ENCODE measurements at places on chromosomes 6 and 20.

DNA sequence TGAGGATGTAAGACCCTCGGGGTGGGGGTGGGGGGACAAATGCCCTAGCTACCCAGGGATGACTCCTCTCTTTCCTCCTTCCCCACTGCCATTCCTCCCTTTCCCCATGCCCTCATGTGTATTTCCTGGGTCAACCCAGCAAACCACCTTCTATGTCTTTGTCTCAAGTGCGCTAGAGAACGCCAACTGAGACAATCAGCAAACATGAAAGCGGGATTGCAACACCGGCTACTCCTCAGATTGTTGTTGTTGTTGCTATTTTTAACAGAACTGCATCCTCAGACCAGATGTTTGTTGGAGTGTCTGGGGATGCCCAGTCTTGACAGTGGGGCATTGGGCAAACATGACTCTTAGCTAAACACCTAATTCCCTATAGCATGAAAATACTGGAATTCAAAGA, 39.3 kb upstream of the HIVEP1 start:
- no peak for DNase-seq

- no peak for DNase-seq
These were observed 21.3 kb downstream of the MLIP start for GRCh38 chr6:54132587-54132986.

DNA sequence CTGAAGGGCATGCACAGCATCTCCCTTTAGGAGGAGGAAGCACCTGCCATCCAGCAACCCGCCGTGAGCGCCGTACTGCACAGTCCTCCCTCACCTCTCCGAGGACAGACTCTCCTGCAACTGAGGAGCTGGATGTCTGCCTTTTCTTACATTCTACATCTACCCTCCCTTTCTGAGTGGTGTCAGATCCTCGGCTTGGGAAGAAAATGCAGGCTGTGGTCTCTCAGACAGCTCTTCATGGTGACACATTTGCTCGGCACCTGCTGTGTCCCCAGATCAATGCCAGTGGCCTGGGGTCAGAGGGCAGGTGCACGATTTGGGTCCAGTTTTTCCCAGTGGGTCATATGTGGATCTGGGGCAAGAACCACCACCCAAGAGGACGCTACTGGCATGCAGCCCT, 40.1 kb upstream of the BHLHE23 start:
- no peak for DNase-seq

GRCh38 chr6:112833581-112834131, 486.5 kb downstream of the RFPL4B start:
- no peak for DNase-seq

GRCh38 chr6:163545370-163545769, 130.9 kb downstream of the QKI start:
- no peak for DNase-seq

DNA sequence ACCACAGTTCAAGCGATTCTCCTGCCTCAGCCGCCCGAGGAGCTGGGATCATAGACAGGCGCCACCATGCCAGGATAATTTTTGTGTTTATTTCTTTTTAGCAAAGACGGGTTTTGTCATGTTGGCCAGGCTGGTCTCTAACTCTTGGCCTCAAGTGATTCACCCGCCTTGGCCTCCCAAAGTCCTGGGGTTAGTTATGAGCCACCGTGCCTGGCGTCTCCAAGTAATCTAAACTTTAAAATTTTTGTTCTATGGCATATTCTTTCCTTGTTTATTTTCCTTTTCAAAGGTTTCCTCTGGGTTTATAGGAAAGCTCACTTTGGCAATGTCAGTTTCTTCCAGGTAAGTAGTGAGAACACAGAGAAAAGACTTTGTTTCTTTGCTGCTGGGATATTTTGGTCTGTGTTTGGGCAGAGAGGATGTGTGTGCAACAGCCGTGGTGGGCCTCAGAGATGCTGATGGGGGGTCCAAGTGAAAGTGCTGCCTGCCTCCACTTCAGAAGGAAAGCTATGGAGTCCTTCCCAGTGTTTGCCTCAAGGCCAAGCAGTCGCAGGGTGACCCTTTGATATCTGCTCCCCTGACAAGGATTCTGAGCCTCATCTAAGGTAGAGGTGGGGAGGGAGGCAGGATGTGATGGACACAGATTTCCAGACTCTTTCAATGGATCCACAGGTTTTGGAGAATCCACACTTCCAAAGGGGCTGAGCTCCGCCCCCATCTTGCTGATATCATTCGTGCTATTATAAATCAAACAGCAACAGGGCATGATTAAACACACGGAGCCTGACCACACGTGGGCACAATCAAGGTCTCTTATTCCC, 2.3 kb downstream of the LRP11 start:
- DNase-seq: no peak

DNA sequence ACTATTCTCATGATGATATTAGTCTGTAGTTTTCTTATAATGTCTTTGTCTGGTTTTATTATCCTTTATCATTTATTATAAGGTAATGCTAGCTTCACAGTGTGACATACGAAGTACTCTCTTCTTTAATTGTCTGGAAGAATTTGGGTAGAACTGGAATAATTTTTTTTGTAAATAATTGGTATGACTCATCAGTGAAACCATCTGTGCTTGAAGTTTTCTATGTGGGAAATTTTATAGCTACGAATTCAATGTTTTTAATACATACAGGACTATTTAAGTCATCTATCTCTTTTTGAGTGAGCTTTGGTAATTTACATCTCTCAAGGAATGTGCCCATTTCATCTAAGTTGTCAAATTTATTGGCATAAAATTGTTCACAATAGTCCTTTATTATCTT, 86.3 kb downstream of the SOD2 start:
- DNase-seq: no peak

DNA sequence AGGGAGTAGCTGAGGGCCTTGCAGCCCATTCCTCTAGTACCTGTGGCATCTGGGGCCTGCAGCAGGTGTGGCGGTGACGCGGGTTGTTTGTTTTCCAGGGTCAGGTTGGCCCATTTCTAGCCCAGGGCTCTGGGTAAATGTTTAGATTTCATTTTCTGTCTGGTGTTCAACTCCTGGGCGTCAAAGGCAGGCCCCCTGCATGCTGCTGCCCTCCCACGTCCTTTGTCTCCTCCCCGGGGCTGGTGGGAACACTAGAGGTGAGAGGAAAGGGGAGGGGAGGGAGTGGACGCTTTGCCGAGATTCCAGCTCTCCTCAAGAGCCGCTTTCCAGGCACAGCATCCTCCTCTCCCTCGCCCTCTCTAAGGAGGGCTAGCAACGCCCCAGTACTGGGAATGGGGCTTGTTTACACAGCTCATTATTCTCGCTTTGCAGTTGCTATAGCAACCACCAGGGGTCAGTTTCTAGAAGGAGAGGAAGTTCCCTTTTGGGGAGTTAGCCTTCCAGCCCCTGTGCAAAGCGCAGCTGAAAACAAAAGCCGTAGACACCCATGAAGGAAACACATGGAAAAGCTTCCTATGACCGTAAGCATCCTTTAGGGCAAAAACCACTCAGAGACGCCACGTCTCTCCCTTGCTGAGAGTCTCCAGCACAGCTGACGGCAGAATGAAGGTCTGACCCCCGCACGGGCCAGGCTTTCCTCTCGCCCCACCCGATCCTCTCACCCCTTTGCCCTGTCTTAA, 170.6 kb downstream of the LY86 start:
- peak; percentile 47 for DNase-seq

DNA sequence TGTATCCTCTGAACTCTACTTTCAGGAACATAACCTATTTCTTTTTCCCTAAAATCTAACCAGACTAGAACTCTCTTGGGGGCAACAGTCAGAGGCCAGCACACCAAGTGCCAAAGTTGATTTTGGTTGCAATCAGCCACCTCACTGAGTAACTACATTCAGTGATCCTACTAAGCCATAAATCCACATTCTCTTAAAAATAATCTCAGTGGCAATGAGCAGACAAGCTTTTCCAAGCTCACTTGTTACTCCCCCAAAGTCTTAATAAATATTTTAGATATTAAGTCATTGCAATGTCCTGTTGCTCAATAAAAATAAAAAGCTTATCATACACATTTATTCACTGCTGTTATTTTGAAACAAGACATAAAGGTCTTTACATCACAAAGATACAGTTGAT, 9.8 kb downstream of the RGS17 start:
- no peak for DNase-seq

- DNase-seq: peak; percentile 9
These were observed 26.5 kb downstream of the BCKDHB start for GRCh38 chr6:80133020-80133419.

DNA sequence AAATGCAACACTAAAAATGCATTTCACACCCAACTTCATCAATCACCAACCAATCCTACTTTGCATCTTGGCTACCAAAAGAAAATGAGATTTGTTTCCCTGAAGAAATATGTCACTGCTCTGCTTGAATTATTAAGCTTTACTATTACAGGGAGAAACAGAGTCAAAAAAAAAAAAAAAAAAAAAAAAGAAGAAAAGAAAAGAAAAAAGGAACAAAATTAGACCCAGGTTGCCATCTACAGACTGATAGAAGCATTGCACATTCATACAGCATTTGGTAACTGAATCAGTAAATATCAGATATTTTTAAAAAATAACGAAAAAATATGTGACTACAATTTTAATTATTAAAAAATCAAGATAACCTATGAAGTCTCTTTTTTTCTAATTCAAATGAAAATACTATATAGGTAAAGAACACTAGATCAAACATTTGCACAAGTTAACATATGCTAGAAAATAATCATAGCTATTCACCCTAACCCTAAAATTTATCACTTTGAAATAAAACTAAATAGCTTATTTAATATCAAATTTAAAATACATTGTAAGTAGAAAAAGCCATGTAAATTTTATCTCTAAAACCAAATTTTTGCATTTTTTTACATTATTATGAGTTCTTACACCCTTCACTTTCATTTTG, 83.3 kb downstream of the DCDC2 start:
- DNase-seq: no peak

GRCh38 chr6:26054781-26055718, 32.2 kb upstream of the HFE start:
- no peak for DNase-seq

DNA sequence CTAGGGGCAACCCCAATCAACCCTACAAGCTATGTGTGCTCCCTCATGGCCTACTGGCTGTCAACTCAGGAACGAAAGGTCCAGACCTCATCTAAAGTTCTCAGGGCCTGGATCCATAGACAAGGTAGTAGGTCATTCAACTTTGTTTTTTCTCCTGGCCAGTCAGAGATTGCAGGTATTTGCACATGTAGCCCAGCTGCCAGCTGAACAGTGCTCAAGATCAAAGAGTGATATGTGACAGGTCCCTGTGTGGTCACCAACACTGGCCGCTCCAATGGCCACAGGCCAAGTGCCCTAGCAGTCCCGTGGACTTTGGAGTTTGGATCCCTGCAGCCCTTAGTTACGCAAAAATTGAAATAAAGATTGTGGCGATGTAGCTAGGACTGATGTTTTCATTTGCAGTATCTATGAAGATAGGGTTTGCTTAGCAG, 60.6 kb upstream of the ATXN1 start:
- no peak for DNase-seq
